Endothelial cell (in vitro differentiated cells): ENCODE measurements at places on chromosomes 16 and 17. TPM values are rescaled to one million over a fixed set of nuclear protein-coding genes. Genes with fewer than 3 reads are reported as not detected.
A peak's percentile ranks its signal among the peaks of the same experiment; 100 is the strongest.

DNA sequence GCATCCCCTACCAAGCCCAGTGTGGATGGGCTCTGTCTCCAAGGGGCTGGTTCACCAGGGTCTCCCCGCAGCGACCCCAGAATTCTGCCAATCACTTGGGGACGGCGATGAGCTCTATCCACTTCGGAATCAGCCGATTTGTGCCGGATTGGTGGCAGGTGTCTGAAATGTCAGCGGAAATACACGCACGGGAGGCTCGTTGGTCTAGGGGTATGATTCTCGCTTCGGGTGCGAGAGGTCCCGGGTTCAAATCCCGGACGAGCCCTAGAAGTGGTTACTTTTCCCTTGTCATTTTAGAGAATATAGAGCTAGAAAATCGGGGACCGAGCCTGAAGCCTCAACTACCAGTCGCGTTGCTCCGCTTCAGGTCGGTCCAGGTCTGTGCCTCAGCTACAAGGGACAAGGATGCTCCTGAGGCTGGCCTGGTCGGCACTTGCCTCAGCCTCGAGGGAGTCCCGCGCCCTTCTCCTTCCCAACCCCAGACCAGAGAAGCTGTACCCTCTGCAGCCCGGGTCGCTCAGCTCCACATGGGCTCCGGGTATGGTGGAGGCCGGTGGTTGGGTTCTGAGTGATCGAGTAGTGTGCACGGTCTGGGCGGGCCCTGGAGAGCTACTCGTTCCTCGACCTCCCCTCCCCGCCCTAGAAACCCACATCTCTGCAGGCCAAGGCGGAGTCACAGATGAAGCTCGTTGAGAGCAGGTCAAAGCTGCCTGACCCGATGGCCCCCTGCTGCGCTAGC is 16.0 kb upstream of the OR1F1 start:
- peaks cover 35% of the 10 kb centered on the region for H3K27me3 ChIP-seq
- no peaks in the 10 kb centered on the region for H3K36me3 ChIP-seq
- H3K4me1 ChIP-seq, result peaks cover 17% of the 10 kb centered on the region
- H3K27ac ChIP-seq, result no peak overlapping the region
- H3K4me3 ChIP-seq, result no peak overlapping the region
- no peak for DNase-seq

DNA sequence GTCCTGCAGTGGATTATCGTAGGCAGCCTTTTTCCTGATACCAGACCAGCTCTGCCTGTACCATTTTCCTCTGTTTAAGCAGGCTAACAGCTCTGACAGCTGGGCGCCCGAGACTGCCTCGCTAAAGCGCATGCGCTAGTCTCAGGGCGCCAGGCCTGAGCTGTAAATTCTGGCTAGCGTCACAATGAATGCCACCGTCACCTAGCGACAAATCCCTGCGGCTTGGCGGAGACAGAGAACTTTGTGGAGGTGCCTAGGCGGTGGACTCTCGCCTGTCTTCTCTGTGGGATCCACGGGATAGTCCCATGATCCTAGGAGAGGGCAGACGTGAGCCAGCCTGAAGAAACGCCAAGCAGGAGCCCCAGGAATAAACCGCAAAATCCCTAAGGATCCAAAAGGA is 573.9 kb downstream of the KCNJ18 start:
- peaks cover under 1% of the 10 kb centered on the region for H3K36me3 ChIP-seq
- no peak overlapping the region for H3K27ac ChIP-seq
- DNase-seq, result no peak
- H3K4me1 ChIP-seq, result no peaks in the 10 kb centered on the region
- H3K27me3 ChIP-seq, result peaks cover 5% of the 10 kb centered on the region
- H3K4me3 ChIP-seq, result no peak overlapping the region

DNA sequence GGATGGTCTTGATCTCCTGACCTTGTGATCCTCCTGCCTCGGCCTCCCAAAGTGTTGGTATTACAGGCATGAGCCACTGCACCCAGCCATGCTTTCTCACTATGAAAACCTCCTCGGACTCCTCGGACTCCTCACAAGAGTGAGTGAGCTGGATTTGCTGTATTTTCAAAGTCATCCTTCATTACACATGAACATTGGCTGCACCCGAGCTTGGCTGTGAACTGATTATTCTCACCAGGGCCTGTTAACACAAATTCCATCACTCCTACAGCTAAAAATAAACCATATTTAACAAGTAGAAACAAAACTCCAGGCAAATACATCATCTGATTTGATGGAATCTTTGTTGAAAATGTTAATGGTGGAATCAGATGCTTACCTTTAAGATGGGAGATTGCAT is 50.3 kb downstream of the PITPNC1 start:
- DNase-seq, result no peak
- H3K27ac ChIP-seq, result no peak overlapping the region
- H3K4me1 ChIP-seq, result peaks cover 10% of the 10 kb centered on the region

GRCh38 chr16:53953336-53953735 is 249.4 kb downstream of the FTO start:
- H3K4me1 ChIP-seq, result no peaks in the 10 kb centered on the region
- H3K4me3 ChIP-seq, result no peak overlapping the region
- H3K27me3 ChIP-seq, result peaks cover 3% of the 10 kb centered on the region
- H3K36me3 ChIP-seq, result no peaks in the 10 kb centered on the region
- no peak for DNase-seq
- H3K27ac ChIP-seq, result no peak overlapping the region

GRCh38 chr17:37124821-37125173 is 176.0 kb downstream of the AATF start:
- no peak for DNase-seq
- peaks cover 2% of the 10 kb centered on the region for H3K27me3 ChIP-seq
- no peak overlapping the region for H3K27ac ChIP-seq

- H3K4me1 ChIP-seq, result peaks cover 19% of the 10 kb centered on the region
- H3K4me3 ChIP-seq, result no peak overlapping the region
- no peak for DNase-seq
- H3K27ac ChIP-seq, result no peak overlapping the region
- H3K36me3 ChIP-seq, result peaks cover 3% of the 10 kb centered on the region
Measured at GRCh38 chr17:45575126-45575885, 84.8 kb upstream of the PLEKHM1 start.

DNA sequence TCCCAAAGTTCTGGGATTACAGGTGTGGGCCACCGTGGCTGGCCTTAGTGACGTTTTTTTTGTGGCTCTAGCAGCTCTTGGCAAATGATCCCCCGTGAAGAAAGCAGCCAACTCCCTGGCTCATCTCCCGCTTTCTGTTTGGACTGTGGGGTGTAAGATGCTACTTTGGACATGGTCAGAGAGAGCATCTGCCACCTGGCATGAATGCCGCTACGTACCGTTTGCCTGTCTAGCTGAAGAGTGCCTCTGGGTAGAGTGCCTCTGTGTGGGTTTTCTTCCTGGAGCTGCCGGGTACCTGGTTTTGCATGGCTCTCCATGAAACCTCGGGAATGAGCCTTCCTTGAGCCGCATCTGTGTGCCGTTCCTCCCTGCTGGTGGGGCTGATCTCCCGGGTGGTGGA is 34.3 kb downstream of the NDEL1 start:
- H3K27me3 ChIP-seq, result peaks cover 14% of the 10 kb centered on the region
- DNase-seq, result no peak
- H3K4me3 ChIP-seq, result no peak overlapping the region
- H3K4me1 ChIP-seq, result no peaks in the 10 kb centered on the region
- H3K27ac ChIP-seq, result peak overlapping the region; percentile 64

- H3K4me1 ChIP-seq, result no peaks in the 10 kb centered on the region
- H3K36me3 ChIP-seq, result no peaks in the 10 kb centered on the region
- DNase-seq, result no peak
- H3K27ac ChIP-seq, result no peak overlapping the region
- H3K4me3 ChIP-seq, result no peak overlapping the region
- no peaks in the 10 kb centered on the region for H3K27me3 ChIP-seq
Measured at GRCh38 chr17:13776027-13776551, 174.4 kb upstream of the HS3ST3A1 start.

The PLA2G10 gene
- 0.28 TPM for total RNA-seq

GRCh38 chr16:73601911-73602310 is 554.0 kb upstream of the ZFHX3 start:
- no peak for DNase-seq
- H3K36me3 ChIP-seq, result no peaks in the 10 kb centered on the region
- H3K4me3 ChIP-seq, result no peak overlapping the region

DNA sequence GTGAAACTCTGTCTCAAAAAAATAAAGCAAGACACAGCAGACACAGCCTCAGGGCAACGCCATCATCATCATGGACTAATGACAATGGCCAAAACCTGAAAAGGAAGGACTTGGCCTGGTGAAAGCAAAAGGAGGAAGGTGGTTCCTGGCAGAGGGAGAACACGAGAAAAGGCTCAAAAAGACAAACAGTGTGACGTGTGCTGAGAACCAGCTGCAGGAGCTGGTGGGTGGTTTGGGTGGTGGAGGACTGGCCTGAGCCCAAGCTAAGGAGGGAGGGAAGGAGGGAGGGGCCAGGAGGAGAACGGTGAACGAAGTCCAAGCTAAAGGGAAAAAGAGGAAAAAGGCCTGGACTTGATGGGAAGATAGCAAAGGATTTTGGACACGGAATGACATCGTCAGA is 85.1 kb downstream of the SLC39A11 start:
- no peak for DNase-seq
- peaks cover 2% of the 10 kb centered on the region for H3K27me3 ChIP-seq
- H3K4me1 ChIP-seq, result peaks cover 13% of the 10 kb centered on the region
- no peak overlapping the region for H3K27ac ChIP-seq
- no peaks in the 10 kb centered on the region for H3K36me3 ChIP-seq
- no peak overlapping the region for H3K4me3 ChIP-seq

The HYDIN gene
- 2.5 TPM for total RNA-seq

GRCh38 chr16:85678821-85679220 is 9.9 kb downstream of the GINS2 start:
- H3K4me1 ChIP-seq, result peaks cover 13% of the 10 kb centered on the region
- H3K27ac ChIP-seq, result no peak overlapping the region

The KRT40 gene
- total RNA-seq, result not detected

The CDH5 gene
- 1,308 TPM for total RNA-seq

GRCh38 chr17:10156948-10157607 is 41.3 kb downstream of the GAS7 start:
- no peak overlapping the region for H3K4me3 ChIP-seq
- no peak overlapping the region for H3K27ac ChIP-seq
- no peaks in the 10 kb centered on the region for H3K36me3 ChIP-seq
- H3K4me1 ChIP-seq, result peaks cover 3% of the 10 kb centered on the region
